BJ (cell line): ENCODE measurements at places on chromosomes 2 and 18.

DNA sequence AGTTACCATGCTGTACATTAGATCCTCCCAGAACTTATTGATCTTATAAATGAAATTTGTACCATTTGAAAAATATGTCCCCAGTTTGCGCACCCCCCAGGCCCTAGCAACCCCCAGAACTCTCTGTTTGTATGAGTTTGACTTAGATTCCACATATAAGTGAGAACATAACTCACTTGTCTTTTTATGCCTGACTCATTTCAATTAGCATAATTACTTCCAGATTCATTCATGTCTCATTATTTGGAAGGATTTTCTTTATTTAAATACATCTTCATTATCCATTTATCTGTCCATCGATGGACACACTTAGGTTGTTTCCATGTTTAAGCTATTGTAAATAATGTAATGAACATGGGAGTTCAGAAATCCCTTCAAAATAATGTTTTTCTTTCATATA lies 705.9 kb downstream of the CCDC85A start:
- no peak for DNase-seq

DNA sequence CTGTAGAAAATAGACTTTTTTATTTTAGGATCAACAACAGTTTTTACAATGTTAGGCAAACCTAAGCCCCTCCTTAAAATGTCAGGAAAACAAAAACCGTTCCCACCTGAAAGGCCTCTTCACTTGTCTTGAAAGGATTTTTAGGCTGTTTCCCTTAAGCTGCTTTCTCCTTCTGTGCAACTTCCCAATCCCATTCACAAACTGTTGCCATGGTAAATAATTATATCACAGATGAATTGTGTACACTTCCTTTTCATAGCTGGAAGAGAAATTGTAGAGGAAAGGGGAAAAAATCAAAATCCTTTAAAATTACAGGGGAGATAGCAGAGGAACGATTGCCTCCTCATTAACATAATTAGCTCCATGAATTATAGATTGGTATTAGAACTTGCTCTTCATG lies 1488.0 kb upstream of the CELF4 start:
- DNase-seq = no peak

DNA sequence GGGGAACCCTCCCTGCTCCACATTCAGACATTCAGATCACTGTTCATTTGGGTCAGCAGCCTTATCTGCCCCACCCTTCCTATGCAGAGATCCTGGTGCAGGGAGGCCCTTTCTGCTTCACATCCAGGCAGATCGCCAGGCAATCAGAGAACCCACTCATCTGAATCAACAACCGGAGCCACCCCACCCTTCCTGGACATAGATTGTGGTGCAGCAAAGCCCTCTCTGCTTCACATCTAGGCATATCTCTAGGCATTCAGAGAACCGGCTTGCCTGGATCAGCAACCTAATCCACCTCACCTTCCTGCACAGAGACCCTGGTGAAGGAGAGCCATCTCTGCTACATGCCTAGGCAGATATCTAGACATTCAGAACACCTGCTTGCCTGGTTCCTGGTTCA lies 184.5 kb upstream of the CNTNAP5 start:
- DNase-seq = no peak

DNA sequence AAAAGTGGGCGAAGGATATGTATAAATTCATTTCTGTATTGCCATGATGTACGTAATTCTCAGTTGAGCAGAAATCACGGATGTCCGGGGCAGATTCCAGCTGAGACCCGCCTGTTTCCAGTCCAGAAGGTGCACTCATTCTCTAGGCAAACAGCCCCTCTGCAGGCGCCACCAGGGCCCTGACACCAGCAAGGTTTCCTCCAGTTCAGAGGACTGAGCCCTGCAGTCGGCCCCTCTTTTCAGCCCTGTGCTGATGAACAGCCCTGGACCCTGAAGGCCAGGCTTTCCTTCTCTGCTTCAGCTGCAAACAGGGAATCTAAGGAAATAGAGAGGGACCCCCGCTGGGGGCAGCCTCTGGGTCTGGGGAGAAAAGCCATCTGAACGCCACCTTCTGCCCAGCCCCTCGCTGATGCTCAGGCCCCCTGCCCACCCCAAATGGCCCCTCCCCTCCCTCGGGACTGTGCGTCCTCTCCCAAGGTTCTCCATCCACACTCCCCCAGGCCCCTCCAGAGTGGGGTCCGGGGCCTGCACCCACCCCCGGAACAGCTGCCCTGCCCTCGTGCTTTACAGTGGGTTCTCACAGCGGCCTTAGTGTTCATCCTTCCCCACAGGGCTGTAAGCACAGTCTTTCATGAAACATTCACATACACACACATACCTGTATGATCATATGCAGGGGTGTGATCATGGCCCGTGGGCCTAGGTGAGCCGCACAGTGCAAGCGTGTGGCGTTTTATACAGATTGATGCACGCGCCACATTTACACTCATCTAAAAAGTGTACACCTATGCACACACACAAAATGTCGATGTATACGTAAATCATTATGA lies 12.1 kb downstream of the COPS9 start:
- DNase-seq = no peak

- no peak for DNase-seq
Measured at GRCh38 chr18:27656167-27656778, 471.2 kb upstream of the CHST9 start.

DNA sequence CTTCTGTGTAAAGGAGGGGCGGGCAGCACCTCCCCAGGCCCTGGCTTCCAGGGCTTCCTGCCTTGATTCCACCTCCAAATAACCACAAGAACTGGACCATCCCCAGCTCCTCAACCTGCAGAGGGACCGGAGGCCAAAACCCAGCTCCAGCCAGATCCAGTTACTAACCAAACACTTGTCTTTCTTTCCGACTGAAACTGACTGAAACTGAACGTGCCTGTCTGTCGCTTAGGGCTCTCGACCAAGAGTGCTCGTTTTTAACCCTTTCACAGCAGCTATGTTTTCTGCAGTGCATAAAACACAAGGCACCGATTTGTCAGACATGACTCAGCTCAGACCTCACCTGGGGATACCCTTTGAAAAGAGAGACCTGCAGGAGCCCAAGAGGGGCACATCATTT lies 249.9 kb upstream of the SIX2 start:
- no peak for DNase-seq

DNA sequence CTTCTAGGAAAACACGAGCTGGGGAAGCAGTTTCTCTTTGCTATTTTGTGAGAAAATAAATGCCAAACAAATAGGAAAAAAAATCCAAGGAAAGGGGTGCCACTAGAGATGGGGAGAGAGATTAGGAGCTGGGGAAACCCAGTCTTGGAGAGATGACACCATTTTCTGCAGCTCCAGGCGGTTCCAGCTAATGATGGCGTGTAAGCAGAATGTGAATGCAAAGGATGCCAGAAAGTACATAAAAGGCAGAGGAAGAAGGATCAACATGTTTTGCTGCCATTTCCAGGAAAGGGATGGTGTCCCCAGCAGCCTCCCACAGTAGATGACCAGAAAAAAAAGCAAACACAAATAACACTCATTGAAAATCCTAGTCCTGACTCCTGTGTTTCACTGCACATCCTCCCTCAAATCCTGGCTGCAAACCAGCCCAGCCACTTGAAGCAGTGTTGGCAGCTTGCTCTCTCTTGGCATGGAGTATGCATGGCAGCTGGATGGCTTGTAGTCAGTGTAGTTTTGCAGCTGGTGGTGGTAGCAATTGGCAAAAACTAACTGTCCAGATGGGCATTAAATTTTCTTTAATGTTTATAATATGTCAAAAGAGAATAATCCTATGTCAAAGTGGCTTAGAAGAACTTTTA lies 93.6 kb downstream of the FTCDNL1 start:
- no peak for DNase-seq

- DNase-seq = peak; percentile 97
Measured at GRCh38 chr2:109447251-109447661, 166.5 kb downstream of the SEPTIN10 start.

GRCh38 chr18:67864677-67865340 lies 348.3 kb upstream of the DSEL start:
- DNase-seq = peak; percentile 99

DNA sequence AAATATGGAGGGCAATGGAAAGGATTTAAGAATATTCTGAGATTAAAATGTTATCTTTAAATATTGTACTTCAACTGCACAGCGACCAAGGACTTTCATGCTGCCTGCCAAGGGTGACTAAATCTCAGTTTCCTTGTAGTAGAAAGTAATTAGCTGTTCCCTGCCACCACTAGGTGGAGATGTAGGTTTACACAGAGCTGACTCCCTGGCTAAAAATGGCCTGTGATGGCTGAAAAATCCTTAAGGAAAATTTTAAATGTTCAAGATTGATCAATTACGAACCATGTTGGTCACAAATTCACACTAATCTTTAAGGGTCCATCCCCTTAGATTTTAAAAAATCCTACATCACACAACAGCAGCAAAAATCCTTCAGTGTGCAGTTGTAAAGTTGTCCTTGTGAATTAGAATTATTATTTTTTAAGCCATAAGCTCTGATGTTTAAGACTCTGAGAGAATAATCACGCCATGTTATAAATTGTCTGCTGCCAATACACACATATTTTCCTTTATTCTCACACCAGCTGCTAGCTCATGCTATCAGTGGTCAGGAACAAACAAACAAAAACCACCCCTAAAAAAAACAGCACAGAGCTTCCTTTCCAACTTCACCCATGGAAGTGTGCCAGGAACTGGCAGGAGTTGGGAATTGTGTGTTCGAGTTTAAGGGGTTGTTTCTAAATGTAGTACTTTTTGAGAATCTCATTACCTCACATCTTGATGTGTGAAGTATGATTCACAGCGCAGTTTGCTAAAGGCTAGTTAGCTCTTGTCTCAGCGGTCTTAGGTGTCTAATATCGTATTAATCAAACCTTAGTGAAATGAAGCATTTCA lies 399.8 kb downstream of the TMEM182 start:
- no peak for DNase-seq

DNA sequence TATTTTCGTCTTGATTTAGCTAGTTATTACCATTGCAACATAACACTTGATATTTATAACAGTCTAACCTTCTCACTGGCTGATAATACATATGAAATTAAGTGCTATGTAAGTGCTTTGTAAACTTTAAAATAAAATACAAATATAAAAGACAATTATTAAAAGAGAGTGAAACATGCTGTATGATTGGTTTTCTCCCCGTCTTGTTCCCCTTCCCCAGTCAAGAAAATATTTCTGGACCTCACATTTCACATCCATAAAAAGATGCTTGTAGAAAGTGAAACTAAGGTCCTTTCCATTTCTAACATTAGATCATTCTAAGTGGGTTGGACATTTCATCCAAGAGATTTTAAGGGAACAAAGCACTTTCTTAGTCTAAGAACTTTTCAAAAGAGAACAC lies 310.2 kb upstream of the LRATD1 start:
- no peak for DNase-seq
